HTR-8/SVneo (cell line): ENCODE measurements at places on chromosomes 4 and X.

DNA sequence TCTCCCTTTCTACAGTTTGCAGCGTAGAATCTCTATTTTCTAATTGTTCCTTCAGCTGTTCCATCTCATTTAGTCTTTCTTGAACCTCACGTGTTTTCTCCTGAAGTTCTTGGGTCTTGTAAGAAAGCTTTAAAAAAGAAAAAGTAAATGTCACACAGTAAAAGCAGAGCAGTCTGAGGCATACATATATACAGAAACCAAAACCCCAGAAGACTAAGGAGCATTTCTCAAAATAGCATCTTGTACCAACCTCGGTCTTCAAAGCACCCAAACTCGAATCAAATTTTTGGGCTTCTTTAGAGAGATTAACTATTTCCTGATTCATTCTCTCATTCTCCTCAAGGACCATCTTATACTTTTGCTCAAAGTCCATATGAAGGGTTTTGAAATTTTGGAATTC is 39.4 kb downstream of the CENPE start:
- DNase-seq = no peak

GRCh38 chr4:147494301-147494700 is 13.4 kb downstream of the EDNRA start:
- no peak for DNase-seq

DNA sequence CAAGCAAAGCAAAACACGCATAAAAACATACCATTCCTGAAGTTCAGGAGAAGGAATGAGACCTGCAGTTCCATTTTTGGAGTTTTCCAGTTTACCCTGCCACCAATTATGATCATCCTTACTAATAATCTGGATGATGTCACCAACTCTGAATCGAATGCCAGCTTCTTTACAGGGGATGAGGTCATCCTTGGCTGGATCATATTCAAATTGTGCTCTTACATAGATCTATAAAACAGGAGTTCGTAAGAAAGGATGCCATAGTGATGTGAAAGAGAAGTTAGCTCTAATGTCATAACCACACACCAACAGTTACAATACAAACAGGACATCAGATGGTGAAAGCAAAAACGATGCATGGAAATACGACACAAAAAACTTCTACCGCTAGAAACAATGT is 106.5 kb downstream of the NYX start:
- DNase-seq = no peak

DNA sequence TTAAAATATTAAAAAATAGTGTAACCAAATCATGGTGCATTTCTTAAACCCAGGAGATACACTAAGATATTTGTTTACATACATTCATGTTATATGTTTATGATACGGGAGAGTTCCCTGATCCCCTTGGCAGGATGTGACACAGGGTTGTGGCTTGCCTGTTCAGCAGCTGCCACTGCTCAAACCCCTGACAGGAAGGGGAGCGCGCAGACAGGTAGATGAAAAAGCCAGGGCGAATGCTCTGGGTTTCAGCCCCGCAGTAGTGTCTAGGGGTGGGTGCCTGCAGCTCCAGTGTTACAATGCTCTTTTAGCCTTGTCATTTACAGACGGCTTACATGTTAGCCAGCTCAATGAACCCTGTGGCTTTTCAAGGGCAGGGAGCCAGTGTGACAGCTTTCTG is 1343.8 kb upstream of the IGFBP7 start:
- no peak for DNase-seq

DNA sequence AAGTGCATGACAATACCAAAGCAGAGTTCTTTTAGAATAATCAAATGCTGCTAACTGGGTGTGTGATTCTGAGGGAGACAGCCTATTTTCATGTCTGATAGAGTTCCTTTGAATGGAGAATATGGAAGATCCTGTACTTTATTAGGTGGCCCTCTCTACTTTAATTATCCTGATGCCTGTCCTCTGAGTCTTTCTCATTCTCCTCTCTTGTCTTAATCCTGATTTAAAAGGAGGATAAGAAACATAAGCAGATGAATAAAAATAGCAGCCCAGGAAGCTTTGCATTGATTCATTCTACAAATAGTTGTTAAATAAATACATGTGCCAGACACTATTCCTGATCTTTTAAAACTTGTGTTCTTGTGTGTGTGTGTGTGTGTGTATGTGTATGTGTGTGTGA is 387.3 kb downstream of the SPRY1 start:
- no peak for DNase-seq

GRCh38 chr4:189792924-189793618 is 147.6 kb upstream of the FRG1 start:
- peak; percentile 32 for DNase-seq

GRCh38 chr4:124899997-124900396 is 187.5 kb upstream of the ANKRD50 start:
- DNase-seq = no peak

GRCh38 chr4:53196882-53197771 is 168.7 kb downstream of the SCFD2 start:
- DNase-seq = peak; percentile 18

GRCh38 chrX:71095033-71095432 is 618 bp upstream of the FOXO4 start:
- DNase-seq = no peak

DNA sequence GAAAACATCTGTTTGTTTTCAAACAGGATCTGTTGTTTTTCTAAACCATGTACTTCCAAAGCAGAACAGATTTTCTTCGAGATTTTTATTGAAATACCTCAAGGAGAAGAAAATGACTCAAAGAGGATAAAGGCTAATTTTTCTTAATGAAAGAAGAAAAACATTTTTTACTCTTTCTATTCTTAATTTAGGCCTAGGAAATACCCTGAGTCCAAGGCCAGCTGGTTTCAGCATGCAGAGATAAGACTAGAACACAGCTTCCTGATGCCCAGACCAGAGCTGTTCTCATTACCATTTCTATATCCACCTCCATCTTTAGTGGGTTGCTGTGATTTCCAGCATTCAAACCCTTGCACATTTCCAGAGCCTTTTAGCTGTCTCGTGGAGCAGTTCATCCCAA is 18.3 kb downstream of the GAB1 start:
- no peak for DNase-seq

DNA sequence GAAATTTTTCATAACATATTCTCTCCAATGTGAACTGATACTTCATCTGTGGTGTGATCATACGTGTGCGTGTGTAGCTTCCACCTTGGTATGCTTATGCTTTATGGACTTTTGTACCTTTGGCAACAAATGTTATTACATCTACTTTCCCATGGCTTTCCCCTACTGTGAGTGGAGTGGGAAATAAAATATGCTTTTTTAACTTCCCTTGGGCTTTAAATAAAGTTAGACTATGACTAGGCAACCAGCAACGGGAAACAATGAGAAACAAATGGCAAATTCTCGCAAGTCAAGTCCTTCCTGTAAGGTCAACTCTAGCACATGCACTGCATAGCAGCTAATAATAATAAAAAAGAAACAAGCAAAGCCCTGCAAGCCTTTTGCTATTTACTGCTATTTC is 205.0 kb upstream of the PDE5A start:
- no peak for DNase-seq

DNA sequence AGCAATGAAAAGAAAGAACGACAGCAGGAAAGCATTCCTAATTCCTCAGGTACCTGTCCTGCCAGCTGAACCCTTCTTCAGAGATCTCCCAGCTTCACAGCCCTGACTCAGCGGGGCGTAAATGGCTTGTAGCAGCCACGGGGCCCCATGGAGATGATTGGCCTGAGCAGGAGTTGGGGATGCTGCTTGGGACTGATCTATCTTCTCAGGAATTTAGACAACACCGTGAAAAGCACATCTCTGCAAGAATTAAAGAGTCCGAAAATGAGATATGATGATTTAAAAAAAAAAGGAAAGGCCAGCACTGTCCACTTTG is 22.5 kb upstream of the SLC25A4 start:
- no peak for DNase-seq

DNA sequence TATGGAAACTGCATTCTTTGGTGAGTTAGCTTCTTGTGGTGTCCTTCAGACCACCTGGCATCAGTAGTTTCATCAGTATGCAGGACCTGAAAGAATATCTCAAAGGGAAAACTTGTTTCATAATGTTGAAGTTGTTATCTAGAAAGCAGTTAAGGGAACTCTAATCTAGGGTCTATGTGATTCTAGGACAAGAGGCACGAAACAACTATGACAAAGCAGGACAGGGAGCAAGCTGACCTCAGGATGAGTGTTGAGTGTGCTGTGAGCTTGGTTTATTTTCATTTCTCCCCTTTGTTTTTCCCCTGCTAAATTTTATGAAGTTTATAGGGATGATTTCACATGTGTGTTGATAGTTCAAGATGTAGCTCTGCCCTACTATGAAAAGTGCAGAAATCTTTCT is 65.7 kb downstream of the MXRA5 start:
- no peak for DNase-seq

DNA sequence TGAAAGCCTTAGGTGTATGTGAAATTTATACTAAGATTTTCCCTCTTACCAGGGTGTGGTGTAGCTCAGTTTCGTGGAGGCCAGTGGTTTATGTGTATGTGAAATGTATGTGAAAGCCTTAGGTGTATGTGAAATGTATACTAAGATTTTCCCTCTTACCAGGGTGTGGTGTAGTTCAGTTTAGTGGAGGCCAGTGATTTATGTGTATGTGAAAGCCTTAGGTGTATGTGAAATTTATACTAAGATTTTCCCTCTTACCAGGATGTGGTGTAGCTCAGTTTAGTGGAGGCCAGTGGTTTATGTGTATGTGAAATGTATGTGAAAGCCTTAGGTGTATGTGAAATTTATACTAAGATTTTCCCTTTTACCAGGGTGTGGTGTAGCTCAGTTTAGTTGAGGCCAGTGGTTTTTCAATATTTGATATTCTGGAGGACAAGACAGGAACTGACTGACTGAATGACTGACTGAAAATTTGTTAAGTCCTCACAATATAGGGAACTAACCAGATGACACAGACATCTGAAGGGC is 143.7 kb downstream of the NEXMIF start:
- no peak for DNase-seq

- peak; percentile 57 for DNase-seq
These were observed 165.3 kb upstream of the RPS6KA3 start for GRCh38 chrX:20432048-20432447.

DNA sequence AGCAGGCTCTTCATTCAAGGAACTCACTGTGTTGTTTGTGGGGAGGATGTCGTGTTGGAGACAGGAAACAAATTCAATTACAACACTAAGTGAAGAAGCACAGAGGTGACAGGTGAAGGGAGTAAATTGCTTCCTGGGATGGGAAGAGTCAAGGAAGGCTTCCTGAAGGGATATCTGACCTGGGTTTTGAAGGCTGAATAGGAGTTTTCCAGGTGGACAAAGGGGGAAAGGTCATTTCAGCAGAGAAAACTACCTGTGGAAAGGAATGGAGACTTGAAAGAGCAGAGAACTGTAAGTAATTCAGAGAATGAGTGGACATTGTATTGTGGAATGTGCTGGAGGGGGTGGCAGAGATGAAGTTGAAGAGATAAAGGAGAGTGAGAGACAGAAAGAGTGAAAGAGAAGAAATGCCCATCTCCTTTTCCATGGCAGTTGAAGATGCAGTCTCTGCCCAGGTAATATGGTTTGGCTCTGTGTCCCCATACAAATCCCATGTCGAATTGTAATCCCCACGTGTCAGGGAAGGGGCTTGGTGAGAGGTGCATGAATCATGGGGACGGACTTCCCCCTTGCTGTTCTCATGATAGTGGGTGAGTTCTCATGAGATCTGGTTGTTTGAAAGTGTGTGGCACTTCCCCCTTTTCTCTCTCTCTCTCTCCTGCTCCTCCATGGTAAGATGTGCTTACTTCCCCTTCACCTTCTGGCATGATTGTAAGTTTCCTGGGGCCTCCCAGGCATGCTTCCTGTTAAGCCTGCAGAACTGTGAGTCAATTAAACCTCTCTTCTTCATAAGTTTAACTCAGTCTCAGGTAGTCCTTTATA is 205.7 kb upstream of the BCOR start:
- no peak for DNase-seq

GRCh38 chr4:53962516-53963225 is 101.7 kb downstream of the CHIC2 start:
- peak; percentile 8 for DNase-seq

GRCh38 chrX:39813631-39814277 is 284.0 kb downstream of the BCOR start:
- DNase-seq = no peak

- DNase-seq = peak; percentile 7
These were observed 62.8 kb downstream of the FAM9B start for GRCh38 chrX:8971116-8971515.

GRCh38 chr4:143347484-143348111 is 10.9 kb downstream of the GAB1 start:
- no peak for DNase-seq

DNA sequence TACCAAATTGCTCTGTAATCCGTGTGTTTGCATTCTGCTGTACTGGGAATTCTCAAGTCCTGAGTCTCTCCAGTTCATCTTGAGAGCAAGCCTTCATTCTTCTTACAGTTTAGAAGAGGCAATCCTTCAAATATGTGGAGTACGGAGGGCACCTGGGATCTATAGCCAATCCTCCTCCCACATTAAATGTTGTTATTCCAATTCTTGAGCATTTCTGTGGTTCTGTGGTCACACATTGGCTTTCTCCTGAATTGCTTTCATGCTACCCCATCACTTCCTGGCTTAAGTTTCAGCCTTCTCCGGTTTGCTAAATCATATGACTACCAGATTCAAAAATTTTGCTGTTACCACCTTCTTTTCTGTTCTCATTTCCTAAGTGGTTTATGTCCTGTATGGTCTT is 611.1 kb downstream of the PCDH19 start:
- no peak for DNase-seq

DNA sequence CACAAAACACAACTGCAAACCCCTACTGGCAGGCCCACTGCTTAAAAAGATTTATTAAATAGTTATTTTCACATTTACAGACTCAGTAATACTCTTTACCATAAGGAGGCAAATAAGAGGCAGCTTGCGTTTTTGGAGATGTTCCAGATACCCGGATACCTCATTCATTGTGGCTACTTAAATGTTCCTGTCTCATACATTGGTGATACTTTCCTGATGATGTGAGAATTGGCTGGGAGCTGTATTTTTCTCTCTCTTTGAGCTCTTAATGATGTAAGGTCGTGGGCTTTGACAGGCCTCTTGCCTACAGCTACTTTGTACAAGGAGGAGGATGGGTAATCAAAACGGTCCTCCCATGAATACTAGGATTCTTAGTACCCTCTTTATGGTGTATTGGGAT is 101.5 kb downstream of the AKAP4 start:
- DNase-seq = no peak

GRCh38 chr4:125187226-125188176 is 127.3 kb upstream of the FAT4 start:
- DNase-seq = peak; percentile 21

GRCh38 chrX:27444093-27444908 is 18.8 kb downstream of the PPP4R3C start:
- DNase-seq = no peak

DNA sequence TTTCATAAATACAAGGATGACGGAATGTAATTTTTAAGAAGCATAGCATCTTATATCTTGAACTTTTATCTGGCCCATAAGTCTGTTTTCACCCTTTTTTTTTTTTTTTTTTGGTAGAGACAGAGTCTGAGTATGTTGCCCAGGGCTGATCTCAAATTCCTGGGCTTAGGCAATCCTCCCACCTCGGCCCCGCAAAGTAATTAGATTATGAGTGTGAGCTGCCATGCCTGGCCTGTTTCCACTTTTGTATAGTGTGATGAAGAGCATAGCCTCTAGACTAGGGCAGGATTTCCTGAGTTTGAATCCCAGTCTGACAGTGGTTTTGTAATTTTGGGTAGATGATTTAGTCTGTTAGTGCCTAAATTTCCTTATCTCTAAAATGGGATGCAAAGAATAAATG is 11.0 kb downstream of the STIM2 start:
- no peak for DNase-seq
